Stimulated activated CD4-positive, alpha-beta T cell treated with anti-CD3 and anti-CD28 coated beads, TNF-alpha, amount 100 ng/mL, for 48 hours (primary cell): ENCODE measurements at places on chromosomes 11 and 22.

GRCh38 chr11:1744137-1744886, 6.1 kb downstream of the IFITM10 start:
- no peak for DNase-seq

DNA sequence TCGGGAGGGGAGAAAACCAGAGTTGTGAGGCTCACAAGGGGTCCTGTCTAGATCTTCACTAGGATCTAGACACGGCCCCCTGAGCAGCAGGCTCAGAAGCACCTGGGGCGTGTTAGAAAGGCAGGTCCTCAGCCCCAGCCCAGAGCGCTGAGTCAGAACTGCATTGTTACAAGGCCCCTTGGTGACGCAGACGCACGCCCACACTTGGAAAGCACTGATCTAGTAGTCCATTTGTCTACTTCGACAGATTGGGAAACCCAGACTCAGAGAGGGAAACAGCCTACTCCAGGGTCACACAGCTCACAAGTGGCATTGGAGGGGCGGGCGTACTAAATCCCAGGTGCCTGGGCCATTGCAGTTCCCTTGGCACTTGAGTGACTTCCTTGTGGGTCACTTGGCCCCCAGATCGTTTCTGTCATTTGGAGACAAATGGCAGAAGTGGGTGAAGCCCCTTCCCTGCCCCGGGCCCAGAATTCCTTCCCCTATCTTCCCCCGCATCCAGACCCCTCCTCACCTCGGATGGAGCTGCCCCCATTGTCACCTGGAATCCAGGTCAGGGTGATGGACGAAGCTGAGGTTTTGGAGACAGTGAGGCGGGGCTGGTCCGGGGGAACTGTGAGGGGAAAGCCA, 110.8 kb downstream of the CEP164 start:
- DNase-seq = no peak

GRCh38 chr11:118846181-118846935, 37.3 kb upstream of the CXCR5 start:
- DNase-seq = no peak

DNA sequence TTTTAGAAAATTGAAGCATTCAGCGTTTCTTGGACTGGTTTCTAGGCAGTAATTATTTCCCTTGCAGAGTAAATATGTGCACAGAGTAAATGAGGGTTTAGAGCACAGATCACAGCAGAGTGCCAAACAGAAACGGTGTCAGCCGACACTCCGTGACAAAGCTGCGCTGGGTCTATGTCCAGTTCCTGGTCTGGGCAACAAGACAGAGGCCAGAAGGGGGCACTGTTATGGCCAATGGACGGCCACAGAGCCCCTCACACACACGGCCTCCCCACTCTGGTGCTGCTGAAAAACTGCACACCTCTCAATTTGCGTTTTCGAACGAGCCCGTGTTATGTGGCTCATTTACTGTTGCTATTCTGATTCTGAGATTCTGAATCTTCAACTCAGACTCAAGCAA, 180.7 kb downstream of the MPPED1 start:
- no peak for DNase-seq

DNA sequence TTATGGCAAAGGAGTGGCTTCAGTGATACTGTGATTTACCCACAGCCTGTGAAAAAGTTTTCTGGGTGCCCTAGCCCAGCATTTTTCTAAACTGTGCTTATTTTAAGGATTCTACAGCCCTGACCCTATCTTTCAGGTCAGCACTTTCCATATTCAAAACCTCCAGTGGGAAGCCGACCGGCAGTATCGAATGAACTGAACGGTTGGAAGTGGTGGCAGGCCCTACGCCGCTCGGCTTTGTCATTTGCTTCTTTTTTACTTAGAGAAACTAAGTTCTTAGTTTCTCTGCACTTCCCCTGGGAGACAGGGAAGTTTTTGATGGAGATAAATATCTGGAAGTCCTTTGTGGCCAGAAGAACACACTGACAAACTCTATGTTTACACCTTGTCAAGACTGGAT, 994 bp downstream of the GLB1L2 start:
- DNase-seq = no peak

DNA sequence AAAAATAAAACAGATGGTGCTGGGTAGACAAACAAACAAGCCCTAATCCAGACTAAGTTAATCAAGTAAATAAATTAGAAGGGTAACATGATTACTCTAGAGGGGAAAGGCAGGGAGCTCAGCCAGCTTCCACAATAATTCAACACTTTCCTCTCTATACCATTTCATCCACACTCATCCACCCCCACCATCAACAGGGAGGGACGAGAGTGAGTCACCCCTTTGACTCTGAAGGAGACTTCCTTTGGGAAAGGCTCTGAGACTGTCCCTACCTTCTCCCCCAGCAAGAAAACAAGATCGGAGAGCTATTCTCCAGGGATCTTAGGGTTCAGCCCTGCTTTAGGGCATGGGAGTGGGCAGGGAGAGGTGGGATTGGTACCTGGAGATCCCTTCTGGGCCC, 33.1 kb downstream of the TRIM66 start:
- DNase-seq = no peak

GRCh38 chr11:128331317-128331716, 256.0 kb downstream of the ETS1 start:
- no peak for DNase-seq

GRCh38 chr11:42631220-42631843, 680.5 kb upstream of the API5 start:
- DNase-seq = no peak

- DNase-seq = no peak
Observed at GRCh38 chr11:115008799-115009198, 330.5 kb downstream of the NXPE2 start.

DNA sequence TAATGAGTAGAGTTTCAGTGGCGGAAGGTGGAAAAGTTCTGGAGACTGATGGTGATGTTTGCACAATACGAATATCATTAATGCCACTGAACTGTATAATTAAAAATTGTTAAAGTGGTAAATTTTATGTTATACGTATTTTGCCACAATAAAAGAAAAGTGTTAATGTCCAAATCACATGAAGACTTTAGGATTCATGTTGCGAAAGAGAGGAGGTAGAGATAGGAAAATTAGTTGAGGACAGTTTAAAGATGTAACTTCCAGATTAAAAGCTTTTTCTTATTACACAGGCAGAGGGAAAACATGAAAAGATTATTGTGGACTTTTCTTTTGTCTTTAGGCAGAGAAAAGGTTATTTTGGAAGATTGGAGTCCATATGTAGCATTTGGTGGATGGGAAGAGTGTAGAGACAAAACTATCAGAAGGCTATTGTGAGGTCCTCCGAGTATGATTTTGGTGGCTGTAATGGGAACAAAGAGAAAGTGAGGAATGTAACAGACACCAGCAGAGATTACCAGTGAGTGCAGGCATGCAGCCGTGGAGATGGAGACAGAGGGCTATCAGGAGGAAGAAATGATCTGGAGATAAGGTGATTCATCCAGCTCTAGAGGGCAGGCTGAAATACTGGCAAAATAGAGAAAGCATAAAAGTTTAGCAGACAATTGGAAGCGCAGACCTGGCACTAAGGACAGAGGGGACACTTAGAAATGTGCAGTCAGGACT, 12.5 kb downstream of the VPS26B start:
- no peak for DNase-seq

DNA sequence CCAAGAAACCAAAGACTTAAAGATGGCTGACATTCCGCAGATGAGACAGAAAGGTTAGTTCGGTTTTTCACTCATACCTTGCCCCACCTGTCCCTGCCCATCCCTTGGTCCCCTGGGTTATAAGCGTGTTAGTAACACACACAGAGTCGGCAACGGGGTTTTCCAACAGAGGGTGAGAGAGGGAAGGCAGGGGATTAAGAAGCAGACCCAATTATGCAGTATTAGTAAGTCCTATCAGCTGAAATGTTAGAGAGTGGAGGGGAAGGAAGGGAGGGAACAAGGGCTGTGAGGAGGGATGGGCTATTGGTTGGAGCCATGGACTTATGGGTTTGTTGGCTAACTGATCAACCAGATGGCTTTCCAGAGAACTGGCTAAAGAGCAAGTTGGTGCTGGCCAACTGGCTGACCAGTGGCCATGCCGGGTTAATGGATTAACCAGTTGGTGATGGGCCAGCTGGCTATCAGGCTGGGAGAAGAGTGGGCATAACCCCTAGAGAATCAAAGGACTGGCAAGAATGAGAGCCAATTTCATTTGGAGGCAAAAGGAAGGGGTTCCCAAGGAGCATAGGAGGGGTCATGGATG, 45.5 kb downstream of the NRXN2 start:
- DNase-seq = no peak

- DNase-seq = no peak
Observed at GRCh38 chr11:27487706-27488105, 15.1 kb upstream of the LGR4 start.

DNA sequence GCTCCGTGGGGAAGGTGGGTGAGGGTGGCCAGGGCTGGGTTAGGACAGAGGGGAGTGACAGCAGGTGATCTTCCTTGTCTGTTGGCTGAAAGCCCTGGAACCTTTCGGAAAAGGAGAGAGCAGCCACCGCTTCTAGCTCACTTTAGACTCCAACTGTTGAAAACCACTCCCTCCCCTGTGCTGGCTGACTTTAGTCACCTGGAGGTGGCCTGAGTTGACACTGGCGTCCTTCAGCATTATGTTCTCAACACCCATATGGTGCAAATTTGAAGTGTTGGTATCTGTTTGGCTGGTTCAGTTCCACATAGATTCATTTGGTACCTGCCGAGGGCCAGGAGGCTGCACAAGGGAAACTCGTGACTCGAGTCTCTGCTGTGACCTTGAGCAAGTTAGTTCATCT, 28.8 kb downstream of the ZC3H7B start:
- DNase-seq = no peak

DNA sequence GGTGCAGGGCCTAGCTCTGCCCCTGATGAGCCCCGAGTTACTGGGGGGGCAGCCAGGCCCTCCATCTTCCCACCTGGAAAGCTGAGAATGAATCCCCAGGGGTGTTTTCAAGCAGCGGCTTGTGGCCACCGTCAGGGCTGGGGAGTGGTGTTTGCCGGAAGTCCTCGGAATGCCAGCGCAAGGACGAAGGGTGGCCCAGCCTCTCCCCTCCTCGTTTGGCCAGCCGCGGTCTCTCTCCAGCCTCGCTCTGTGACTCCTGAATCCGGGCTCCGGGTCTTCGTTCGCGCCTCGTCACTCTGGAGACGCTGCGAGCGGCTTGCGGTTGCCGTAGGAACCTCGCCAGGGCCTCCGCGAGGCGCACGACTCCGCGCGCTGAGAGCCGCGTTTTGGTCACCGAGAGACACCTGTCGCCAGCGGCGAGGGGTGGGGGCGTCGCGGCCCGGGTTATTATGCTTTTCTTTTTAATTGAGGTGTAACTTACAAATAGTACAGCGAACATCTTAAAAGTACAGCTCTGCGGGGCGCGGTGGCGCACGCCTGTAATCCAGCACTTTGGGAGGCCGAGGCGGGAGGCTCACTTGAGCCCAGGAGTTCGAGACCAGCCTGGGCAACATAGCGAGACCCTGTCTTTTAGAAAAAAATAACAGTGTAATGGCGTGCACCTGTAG, 6.3 kb upstream of the KDELR3 start:
- DNase-seq = peak; percentile 39

- no peak for DNase-seq
Observed at GRCh38 chr22:36470994-36471331, 10.5 kb downstream of the TXN2 start.

GRCh38 chr11:44241851-44242250, 68.1 kb downstream of the ALX4 start:
- DNase-seq = no peak
